ENCODE measurements at places on chromosomes 7 and 10. TPM values are rescaled to one million over a fixed set of nuclear protein-coding genes. Genes with fewer than 3 reads are reported as not detected.

GRCh38 chr7:47386273-47386835, 195.6 kb downstream of the TNS3 start:
- H3K27ac ChIP-seq, result no peak overlapping the region
- H3K4me1 ChIP-seq, result no peaks in the 10 kb centered on the region
- H3K36me3 ChIP-seq, result no peaks in the 10 kb centered on the region
- no peak overlapping the region for H3K4me3 ChIP-seq
- peak; percentile 26 for DNase-seq

DNA sequence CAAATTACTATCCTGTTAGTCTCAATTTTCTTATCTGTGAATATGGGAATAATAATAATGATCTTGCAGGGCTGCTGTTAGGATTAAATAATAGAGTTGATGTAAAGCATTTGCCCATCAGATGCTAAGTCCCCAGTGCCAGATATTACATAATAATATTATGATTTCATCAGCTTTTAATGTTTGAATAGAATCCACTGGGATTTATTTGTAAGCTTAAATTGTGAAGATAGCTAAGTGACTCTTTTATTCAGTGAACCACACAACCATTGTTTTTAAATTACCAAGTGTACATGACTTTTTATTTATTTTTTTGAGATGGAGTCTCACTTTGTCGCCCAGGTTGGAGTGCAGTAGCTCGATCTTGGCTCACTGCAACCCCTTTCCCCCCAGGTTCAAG, 510.3 kb upstream of the DPP6 start:
- no peak for DNase-seq
- H3K4me3 ChIP-seq, result no peak overlapping the region
- no peaks in the 10 kb centered on the region for H3K27me3 ChIP-seq
- no peaks in the 10 kb centered on the region for H3K4me1 ChIP-seq
- no peak overlapping the region for H3K27ac ChIP-seq
- H3K36me3 ChIP-seq, result no peaks in the 10 kb centered on the region

GRCh38 chr7:90180649-90181048, 26.4 kb downstream of the STEAP1 start:
- no peaks in the 10 kb centered on the region for H3K4me1 ChIP-seq
- H3K36me3 ChIP-seq, result no peaks in the 10 kb centered on the region
- H3K27ac ChIP-seq, result no peak overlapping the region
- H3K27me3 ChIP-seq, result no peaks in the 10 kb centered on the region
- DNase-seq, result no peak
- H3K4me3 ChIP-seq, result no peak overlapping the region

DNA sequence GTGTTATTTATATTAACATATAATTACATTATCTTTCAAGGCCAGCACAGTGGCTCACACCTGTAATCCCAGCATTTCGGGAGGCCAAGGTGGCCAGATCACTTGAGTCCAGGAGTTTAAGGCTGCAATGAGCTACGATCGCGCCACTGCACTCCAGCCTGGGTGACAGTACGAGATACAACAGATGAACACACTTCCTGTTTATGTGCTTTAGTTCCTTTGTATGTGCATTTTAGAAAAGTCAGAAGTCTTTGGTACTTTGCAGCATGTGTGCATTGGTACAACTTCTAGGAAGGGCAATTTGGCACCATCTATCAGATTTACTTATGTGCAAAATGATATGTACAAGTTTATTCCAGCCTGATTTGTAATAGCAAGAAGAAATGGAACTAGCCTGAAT, 13.3 kb downstream of the SLC35G1 start:
- no peak overlapping the region for H3K27ac ChIP-seq
- H3K27me3 ChIP-seq, result no peaks in the 10 kb centered on the region
- no peaks in the 10 kb centered on the region for H3K36me3 ChIP-seq
- no peak for DNase-seq
- H3K4me3 ChIP-seq, result no peak overlapping the region

- no peak overlapping the region for H3K27ac ChIP-seq
- no peaks in the 10 kb centered on the region for H3K36me3 ChIP-seq
- no peaks in the 10 kb centered on the region for H3K4me1 ChIP-seq
- no peaks in the 10 kb centered on the region for H3K27me3 ChIP-seq
Observed at GRCh38 chr7:43694399-43694748, 34.9 kb downstream of the COA1 start.

- no peaks in the 10 kb centered on the region for H3K4me1 ChIP-seq
- DNase-seq, result peak; percentile 50
- H3K36me3 ChIP-seq, result no peaks in the 10 kb centered on the region
- H3K27ac ChIP-seq, result peak overlapping the region; percentile 31
- H3K4me3 ChIP-seq, result no peak overlapping the region
Observed at GRCh38 chr7:31069860-31070555, 17.9 kb downstream of the ADCYAP1R1 start.

GRCh38 chr7:16889851-16890415, 8.2 kb upstream of the AGR3 start:
- DNase-seq, result no peak
- H3K36me3 ChIP-seq, result no peaks in the 10 kb centered on the region
- no peak overlapping the region for H3K4me3 ChIP-seq
- H3K4me1 ChIP-seq, result no peaks in the 10 kb centered on the region

DNA sequence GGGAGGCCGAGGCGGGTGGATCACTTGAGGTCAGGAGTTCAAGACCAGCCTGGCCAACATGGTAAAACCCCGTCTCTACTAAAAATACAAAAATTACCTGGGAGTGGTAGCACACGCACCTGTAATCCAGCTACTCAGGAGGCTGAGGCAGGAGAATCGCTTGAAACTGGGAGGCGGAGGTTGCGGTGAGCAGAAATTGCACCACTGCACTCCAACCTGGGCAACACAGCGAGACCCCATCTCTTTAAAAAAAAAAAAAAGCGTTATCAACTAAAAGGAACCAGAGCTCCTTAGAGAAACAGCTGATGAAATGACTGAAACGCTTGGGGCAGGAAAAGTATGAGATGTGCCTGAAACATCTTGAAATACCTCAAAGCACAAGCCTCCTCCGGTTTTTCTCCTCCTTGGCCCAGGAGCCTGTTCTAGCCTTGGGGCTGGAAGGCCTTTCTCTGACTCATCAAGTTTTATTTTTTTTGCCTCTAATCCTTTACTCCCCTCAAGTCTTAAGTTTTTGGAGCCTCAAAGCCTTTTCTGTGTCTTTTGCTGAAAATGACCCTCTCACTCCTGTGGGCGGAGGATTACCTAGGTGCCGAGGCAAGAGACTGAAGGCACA, 2.6 kb upstream of the METTL27 start:
- DNase-seq, result no peak
- no peaks in the 10 kb centered on the region for H3K36me3 ChIP-seq
- H3K27me3 ChIP-seq, result no peaks in the 10 kb centered on the region
- H3K4me1 ChIP-seq, result peaks cover 43% of the 10 kb centered on the region
- H3K4me3 ChIP-seq, result no peak overlapping the region

- no peaks in the 10 kb centered on the region for H3K4me1 ChIP-seq
- no peaks in the 10 kb centered on the region for H3K36me3 ChIP-seq
- H3K27me3 ChIP-seq, result no peaks in the 10 kb centered on the region
- H3K27ac ChIP-seq, result peak overlapping the region; percentile 47
- no peak for DNase-seq
Observed at GRCh38 chr10:91513598-91514424, 103.7 kb downstream of the HECTD2 start.

- H3K36me3 ChIP-seq, result no peaks in the 10 kb centered on the region
- H3K4me1 ChIP-seq, result no peaks in the 10 kb centered on the region
- no peaks in the 10 kb centered on the region for H3K27me3 ChIP-seq
- H3K27ac ChIP-seq, result no peak overlapping the region
- no peak overlapping the region for H3K4me3 ChIP-seq
Observed at GRCh38 chr10:45547207-45547606, 125.4 kb downstream of the ZFAND4 start.

GRCh38 chr7:92614660-92615174, 24.5 kb upstream of the FAM133B start:
- no peaks in the 10 kb centered on the region for H3K4me1 ChIP-seq
- no peak overlapping the region for H3K4me3 ChIP-seq
- no peak for DNase-seq
- H3K27ac ChIP-seq, result no peak overlapping the region
- no peaks in the 10 kb centered on the region for H3K27me3 ChIP-seq
- H3K36me3 ChIP-seq, result no peaks in the 10 kb centered on the region

Gene NUPR2
- not detected for total RNA-seq

Gene AGBL3
- 1.1 TPM for total RNA-seq

Gene HABP2
- total RNA-seq, result not detected

Gene OR6B1
- total RNA-seq, result not detected
